Nucleus accumbens (tissue), 56 donors: ENCODE measurements at places on chromosomes 2 and 18.

DNA sequence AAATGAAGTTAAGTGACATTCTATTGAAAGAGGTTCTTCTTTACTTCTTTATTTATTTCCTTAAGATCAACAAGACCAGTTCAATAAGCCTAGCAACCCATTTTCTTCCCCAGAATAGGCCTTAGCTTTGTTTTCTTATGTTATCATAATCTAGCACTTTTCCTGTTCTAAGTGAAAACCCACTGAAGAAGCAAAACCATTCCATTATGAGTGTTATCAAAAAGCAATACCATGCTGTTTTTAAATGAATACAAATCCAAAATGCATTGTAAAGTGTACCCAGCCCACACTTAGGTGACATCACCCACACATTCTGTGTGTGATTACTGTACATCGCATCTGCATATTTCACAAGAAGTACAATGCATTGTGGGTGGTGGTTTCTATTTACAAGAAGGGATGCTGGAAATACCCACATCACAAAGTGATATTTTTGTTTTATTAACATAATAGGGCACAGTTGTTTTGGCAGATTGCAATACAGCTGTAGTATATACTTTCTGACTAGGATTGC, 679.5 kb downstream of the KCNJ3 start:
- DNase-seq = no peak

- DNase-seq = no peak
Measured at GRCh38 chr2:1770566-1771380, 26.5 kb upstream of the PXDN start.

GRCh38 chr2:218074031-218074430, 5.0 kb downstream of the RUFY4 start:
- DNase-seq = no peak

DNA sequence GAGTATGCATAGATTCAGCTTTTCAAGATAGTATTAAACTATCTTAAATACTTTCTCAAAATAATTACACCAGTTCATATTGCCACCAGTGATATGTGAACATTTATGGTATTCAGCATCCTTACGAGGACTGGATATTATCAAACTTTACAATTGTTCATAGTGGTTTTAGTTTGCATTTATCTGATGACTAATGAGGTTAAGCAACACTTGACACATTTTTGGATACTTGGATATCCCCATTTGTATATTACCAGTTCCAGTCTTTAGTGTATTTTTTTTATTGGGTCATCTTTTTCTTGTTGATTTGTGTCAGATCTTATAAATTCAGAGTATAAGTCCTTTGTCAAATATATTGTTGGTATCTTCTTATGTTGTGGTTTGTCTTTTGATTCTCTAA, 128.4 kb downstream of the ASXL3 start:
- no peak for DNase-seq
